ENCODE measurements at places on chromosomes 3 and 15.

DNA sequence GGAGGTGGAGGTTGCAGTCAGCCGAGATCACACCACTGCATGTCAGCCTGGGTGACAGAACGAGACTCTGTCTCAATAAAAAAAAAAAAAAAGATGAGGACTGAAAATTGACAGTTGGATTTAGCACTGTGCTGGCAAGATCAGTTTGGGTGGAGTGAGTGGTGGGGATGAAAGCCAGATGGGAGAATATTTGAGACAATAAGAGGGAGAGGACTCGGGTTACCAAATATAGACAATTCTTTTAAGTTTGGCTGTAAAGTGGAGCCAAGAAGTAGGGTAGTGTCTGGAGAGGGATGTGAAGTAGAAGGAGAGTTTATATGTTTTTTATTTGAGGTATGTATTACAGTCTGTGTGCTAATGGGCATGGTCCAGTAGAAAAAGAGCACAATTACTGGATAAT lies 20.4 kb downstream of the TMOD3 start:
- DNase-seq: no peak

DNA sequence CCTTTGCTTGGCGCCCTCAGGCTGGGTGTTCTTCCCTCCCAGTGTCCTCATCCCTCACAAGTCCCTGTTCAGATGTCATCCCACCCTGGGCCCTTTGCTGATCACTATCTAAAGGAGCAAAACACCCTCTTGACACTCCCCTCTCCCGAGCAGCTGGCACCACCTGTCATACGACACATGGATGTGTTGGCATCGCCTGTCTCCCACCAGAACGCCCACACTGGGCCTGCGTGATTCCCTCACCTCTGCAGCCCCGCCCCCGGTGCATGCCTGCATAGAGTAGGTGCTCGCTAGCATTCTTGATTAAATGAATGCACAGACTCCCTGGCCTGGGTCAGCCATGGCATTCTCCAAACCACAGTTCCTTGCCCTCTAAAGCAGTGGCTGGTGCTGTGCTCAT lies 75.8 kb downstream of the DNAJB8 start:
- DNase-seq: no peak

GRCh38 chr15:100036015-100036414 lies 302.8 kb upstream of the LYSMD4 start:
- DNase-seq: no peak

GRCh38 chr3:36812240-36812639 lies 47.9 kb upstream of the DCLK3 start:
- no peak for DNase-seq

DNA sequence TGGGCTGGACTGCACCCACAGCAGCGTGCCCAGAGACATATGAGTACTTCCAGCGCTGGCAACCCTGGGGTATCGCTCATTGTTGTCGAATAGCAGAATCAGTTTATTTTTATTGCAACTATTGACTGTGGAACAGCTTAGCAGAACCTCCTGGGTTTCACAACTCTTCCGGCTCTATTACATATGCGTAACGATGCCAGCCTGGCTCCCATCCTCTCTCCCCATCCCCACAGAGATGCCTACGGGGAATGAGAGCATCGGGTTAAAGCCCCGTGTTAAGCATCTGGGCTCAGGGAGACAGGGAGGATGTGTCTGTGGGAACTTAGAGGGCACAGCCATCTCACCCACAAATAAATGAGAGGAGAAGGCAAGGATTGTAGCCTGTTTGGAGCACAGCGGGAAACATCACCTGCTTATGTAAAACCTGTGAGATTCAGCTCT lies 76.6 kb upstream of the DLG1 start:
- no peak for DNase-seq

DNA sequence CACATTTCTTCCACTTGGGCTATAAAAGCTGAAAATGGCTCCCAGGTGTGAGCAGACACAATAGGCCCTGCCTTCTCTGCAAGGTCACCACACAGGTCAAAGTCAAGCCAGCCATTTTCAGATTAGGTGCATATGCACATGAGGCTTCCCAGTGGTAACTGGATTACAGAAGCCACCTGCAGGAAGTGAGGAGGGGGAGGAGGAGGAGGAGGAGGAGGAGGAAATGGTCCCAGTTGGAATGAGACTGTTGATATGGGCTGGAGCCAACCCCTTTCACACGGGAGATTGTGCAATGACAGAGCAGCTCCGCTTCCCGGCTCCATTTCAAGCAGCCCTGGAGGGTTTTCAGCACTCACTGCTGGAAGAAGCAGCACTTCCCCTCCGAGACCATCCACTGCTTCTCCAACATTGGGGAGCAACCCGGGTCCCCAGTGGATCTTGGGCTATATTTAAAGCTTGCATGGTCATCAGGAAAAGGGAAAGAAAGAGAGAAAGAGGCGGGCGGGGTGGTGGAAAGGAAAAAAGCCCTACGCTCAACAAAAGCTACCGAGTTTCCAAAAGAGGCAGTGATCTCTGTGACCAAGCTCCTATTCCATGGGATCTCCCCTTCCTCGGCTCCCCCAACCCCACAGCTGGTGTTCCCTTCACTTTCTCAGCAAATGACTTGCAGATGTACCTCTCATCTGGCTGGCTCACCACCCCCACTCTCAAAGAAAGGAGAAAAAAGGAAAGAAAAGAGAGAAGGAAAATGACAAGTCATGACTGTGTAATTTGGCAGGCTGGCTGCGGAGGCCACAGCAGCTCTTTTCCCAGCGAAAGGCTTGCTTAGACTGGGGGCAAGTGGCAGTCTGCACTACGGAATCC lies 58.3 kb downstream of the LRIG1 start:
- DNase-seq: no peak

DNA sequence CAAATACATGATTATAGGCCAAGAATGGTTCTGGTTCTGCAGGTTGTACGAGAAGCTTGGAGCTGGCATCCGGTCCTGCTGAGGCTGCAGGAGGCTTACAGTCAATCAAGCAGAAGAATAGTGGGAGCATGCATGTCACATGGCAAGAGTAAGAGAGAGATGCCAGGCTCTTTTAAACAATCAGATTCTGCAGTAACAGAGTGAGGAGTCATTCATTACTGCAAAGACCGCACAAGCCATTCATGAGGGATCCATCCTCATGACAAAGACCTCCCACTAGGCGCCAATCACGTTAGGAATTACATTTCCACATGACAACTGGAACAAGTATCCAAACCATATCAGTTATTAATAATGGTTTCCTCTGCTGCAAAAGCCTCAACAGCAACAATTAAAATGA lies 536.8 kb downstream of the CADM2 start:
- DNase-seq: no peak
